ENCODE measurements at places on chromosomes 16 and 17.

DNA sequence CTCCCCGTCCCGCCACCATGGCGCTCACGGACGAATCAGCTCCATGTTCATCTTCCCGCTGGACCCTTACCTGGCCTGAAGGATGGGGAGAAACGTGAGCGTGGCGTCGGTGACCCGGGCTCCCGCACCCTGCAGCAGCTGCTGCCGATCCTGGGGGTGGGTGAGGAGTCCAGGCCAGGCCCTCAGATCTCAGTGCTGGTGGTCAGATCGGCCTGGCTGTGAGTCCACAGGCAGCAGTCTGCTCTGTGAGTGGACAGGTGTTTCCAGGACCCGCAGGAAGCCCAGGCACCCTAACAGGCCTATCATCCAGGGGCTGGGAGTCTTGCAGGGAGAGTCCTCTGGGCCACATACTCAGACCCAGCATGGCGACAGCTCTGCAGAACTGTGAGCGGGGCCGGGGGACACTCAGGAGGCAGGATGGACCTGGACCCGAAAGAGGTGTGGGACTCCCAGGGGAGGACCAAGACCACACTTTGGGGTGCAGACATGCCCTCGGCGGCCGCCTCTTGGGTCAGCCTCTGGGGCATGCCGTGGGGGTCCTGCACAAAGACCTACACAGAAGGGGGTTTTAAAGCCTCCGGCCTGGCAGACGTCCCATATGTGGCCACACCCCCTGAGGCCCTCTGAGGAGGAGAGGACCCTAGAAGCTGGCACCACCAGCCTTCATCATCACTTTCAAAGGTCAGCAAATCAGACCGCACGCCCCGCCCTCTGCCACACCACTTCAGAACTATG is 27.2 kb upstream of the ZNF469 start:
- no peak for DNase-seq

DNA sequence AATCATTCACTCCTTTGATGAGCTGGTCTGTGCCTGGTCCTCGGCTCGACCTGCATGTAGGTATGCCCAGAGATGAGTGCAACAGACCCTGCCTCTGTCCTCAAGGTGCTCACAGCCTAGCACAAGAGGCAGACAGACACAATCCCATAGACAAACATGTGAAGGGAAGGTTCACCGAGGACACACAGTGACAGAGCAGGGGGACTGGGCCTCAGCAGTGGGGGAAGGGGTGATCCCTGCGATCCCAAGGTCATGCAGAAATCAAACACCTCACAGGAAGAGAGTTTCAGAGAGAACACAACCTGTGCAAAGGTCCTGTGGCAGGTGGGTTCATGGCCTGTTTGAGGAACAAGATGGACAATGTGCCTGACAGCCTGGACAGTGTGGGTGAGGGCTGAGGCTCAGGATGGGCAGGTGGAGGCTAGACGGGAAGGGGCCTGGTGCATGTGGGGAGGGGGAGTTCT is 4.2 kb upstream of the VASN start:
- no peak for DNase-seq

- no peak for DNase-seq
Observed at GRCh38 chr16:28607116-28607623, 2.7 kb downstream of the SULT1A1 start.

DNA sequence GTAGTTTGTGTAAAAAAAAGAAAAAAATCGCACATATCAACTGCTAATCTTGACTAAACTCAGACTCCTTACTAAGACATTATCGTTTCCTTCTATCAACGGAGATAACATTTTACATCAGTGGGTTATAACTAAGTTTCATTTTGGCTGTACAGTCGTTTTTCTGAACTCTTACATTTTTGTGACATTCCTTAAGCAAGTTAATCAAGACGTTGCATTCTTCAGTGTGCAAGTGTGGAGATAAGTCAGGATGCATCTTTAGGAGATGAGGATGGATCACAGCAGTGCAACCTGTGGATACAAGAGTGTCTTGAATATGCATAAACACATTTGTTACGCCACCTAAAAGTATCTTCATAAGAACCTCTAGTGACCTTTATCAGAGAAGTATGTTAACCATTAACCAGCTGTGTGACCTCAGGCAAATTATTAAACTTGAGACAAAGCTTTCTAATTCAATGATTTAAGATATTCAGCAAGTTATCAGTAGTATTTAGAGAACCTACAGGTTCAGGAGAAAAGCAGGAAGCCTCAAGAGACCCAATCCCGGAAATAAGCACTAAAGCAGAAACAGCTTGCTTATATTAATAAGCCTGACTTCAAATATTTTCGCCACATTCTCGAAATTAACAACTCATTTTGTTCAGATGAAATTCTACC is 9.4 kb downstream of the CMC2 start:
- no peak for DNase-seq

GRCh38 chr17:82489851-82490511 is 29.6 kb upstream of the FOXK2 start:
- DNase-seq, result no peak

DNA sequence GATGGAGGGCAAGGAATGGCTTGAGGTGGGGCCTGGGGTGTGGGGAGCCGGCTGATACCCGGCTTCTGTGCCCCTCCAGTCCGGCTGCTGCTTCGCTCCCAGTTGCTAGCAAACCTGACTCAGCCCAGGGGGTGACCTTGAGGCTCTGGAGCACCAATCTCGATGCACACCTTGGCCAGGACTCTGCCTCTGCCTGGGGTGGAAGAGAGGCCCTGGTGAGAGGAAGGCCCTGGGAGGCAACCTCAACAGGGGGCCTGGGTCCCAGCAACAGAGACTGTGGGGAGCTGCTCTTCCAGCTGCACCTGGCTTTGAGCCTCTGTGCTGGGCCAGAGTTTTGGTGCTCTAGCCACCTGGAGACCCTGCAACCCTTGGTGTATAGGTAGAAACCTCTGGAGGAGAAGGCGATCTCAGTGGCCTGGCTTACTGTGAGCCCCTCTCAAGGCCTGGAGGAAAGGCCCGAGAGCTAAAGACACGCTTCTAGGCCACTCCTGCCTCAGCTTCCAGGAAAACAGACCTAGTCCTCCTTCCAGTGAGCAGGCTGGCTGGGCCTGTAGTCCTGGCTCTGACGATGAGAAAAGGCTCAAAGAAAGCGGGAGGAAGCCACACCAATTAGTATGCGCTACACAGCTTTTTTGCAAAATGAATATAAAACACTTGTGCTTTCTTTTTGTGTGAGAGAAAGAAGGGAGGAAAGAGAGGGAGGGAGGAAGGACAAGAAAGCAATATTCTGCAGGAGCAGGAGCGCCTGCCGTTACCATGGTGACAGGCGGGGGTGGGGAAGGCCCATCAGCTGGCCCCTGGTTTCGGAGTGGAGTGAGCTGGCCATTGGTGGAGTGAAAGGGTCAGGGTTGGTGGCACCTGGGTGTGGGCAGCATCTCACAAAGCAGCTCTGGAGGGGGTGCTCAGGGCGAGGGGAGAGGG is 51.0 kb downstream of the VAC14 start:
- DNase-seq, result no peak

DNA sequence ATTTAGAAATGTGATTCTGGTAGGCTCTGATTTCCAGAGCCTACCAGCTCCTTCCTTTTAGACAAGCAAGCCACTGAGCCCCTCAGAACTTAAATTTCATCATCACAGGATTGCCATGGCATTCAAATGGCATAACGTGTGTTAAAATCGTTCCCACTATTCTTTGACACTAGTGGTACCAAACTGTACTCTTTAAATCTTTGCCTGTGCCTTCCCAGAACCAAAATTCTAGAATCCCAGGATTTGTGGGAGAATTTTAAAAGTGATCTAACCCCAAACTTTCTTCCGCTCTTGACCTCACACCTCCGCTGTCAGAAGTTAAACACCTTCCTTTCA is 287 bp upstream of the INTS2 start:
- no peak for DNase-seq

All from cerebellar cortex (tissue), 1 donor.